ENCODE measurements at places on chromosomes 1 and 21.

DNA sequence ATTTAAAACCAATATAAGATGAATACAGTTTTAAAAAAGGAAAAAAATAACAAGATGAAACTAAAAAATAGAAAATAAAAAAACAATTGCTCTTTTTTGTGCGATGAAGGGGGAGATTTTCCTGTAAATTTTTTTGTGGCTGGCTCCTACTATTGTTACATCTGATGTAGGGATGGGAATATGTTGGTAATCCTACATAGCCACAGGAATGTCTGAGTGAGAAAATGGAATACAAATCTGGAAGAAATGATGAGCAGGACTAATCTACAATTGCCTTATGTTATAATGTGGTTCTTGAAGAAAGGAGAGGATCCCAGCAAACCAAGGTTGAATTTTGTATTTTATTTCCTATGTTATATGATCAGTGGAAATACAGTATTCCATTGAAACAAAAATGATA is 40.9 kb downstream of the ATP6V1G3 start:
- no peak for DNase-seq

- no peak for DNase-seq
Measured at GRCh38 chr1:117612517-117613248, 6.8 kb downstream of the TENT5C start.

- no peak for DNase-seq
Measured at GRCh38 chr21:20353351-20353750, 644.9 kb upstream of the NCAM2 start.

DNA sequence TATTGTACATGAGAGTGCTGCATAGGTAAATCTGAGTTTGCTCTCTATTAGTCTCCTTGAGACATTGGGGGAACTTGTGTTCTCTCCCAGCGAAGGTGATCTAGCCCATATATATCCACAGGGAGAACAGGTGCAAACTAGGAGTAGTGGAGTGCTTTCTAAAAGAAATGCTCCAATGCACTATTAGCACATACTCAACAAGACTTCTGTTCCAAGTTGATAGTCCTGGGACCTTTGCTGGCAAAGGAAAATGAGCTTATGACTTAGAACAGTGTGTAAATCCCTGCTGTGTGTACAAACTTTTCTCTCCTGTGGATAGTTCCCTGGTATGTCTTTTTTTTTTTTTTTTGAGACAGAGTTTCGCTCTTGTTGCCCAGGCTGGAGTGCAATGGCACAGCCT is 25.5 kb downstream of the CFAP126 start:
- no peak for DNase-seq

GRCh38 chr1:61238359-61238665 is 156.0 kb downstream of the NFIA start:
- DNase-seq = no peak

DNA sequence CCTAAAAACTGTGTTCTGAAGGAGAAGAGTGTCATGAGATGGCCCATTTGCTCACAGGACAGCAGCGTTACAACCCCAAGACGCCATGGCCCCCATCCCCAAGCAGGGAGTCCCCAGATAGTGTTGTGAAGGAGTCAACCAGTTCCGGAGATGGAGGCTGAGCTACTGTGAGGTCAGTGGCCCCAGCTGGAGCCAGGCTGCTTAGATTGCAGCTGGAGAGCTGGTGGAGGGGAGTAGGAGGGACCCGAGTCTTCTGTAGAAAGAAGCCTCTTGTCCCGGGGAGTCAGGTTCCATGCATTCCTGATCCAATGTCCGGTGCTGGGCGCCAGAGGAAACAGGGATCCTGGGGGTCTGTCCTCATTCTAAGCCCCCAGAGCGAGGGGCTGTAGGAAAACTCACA is 93.5 kb upstream of the SIM2 start:
- DNase-seq = no peak

DNA sequence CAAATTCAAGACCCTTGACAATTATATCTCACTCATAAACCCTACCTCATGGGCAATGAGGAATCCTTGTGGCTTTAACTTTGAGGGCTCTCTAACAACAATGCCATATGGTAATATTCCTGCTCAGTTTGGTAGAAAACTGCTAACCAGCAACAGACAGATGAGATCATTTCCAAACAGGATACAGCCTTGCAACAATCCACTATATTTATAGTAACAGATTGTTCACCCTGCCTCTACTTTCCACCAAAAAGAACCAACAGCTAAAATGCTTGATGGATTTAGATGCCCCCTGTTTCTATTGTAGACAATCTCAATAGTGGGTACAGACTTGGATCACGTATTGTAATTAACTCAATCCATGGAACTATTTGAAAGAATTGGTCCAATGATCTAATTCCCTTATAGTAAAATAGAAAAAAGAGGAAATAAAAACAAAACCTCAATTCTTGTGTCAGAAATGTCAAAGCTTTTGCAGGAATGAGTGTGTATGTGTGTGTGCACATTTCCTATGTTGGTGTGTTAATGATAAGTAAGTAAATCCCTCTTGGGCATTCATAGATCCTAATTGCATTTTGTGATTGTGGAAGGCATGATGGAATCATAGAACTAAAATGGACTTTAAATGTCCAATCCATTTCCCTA is 100.0 kb upstream of the EDEM3 start:
- no peak for DNase-seq

GRCh38 chr1:40153073-40153770 is 8.0 kb upstream of the RLF start:
- DNase-seq = no peak

DNA sequence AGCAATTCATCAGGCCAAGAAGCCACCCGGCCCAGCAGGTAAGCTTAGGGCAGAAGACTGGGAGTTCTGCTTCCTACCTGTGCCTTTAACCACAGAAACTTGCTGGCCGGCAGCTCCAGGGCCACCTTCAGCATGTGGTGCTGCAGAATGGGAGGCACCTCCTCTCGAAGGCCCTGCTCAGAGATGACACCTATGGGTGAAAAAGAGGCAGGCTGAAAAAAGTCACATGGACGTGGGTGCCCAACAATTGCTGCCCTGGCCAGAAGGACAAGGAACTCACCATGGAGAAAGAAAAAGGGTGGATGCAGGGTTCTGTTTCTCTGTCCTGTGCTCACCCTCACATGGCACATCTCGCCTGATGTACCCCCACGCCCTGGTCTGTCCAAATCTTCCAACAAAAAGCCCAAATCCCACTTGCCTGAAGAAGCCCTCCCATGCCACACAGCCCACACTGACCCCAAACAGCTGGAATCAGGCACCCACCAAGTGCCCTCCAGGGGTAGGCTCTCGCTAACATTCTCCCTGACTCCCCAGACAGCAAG is 33.0 kb downstream of the URB1 start:
- no peak for DNase-seq

GRCh38 chr1:231935856-231936255 is 309.3 kb downstream of the DISC1 start:
- DNase-seq = no peak

DNA sequence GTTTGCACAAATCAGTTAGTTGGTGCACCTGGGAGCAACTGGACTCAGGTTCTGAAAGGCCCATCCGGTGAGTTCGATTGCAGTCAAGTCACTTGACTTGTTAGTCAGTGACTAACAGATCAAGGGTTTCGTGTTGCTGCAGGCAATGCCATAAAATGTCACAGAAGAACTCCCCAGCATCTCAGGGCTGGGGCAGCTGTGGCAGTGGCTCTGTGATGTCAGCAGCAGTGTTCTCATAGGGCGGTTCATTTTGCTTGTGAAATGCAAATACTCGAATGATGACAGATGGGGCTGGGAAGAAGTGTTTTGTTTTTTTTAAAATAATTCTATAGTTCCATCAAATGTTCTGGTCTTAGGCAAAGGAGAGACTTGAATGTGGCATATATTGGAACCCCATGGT is 287.8 kb downstream of the LMX1A start:
- peak; percentile 11 for DNase-seq

DNA sequence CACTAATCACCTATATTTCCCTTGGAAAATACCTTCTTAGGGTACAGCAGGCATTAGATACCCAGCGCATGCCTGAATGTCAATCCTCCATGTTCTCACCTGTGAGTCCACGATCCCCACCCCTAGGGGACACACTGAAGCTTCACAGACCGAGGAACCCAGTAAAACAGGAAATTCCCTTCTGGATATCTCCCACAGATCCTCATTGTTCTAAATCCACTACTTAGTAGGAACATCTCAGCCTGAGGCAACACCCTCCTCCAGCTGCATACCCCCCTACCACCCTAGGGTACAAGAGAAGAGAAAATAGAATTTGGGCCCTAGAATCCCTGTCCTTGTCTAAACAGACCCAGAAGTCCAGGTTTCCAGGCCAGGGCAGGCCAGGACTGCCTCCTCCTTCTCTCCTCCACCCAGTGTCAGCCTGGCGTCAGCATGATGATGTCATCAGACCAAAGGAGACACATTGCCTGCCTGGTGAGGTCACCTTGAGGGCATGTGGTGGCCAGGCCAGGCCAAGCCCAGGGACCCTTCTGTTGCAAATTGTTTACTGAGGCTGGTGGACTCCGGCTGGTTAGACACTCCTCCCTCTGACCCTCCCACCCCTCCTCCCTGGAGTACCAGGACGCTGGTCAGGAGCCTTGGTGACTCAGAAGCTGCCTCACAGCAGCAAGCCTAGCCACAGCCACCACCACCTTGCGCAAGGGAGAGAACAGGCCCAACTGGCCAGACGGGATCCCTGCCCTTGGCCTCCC is 6.2 kb downstream of the NECTIN4 start:
- DNase-seq = no peak

GRCh38 chr21:46033410-46034400 is 52.1 kb downstream of the COL6A1 start:
- DNase-seq = no peak

DNA sequence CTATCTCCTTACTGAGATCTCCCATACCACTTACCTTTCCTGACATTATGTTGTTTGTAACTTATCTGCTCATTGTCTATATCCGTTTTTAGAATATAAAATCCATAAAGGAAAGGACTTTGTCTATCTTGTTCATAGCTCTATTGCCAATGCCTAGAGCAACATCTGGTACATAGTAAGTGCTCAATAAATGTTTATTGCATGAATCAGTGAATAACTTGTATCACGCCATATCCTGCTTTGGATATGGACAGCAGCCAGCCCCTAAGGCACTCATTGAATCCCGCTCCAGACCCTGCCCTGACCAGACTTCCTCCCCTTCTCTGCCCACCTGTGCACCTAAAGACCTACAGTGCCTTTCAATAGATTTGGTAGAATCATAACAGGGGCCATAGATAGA is 298.1 kb upstream of the PLXNA2 start:
- DNase-seq = no peak

DNA sequence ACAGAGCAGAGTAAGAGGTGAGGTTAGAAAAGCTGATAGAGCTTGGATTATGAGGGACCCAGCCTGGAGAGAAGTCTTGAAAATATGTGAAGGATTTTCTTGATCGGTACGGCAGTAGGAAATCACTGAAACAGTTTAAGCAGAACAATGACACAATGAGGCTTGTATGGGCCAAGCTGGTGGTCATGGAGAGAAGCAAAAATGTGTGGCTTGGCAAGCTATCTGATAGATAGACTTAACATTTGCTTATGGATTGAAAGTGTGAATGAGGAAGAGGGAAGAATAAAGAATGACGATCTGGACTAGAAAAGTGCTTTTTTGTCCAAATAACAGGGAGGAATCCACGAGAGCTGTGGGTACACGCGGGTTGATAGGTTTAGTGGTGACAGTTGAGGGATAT is 15.4 kb upstream of the XPR1 start:
- no peak for DNase-seq

- no peak for DNase-seq
Measured at GRCh38 chr1:157932069-157932468, 61.4 kb upstream of the KIRREL1 start.

DNA sequence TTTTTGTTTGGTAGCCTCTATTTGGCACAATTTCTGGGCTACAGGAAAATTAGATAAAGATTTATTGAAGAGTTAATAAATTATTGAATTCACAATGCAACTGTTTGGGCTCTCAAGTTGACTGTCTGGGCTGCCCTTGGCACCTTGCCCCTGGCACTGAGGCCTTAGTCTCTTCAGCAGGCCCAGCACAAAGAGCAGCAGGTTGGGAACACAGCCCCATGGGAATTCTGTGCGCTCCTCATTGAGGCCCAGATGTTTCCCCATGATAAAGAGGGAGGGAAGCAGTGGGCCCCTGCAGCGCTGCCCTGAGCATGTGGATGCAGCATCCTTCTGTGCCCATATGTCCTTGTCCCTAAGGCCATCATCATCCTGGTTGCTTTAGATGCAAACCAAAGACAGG is 2.9 kb downstream of the CRNN start:
- DNase-seq = no peak

GRCh38 chr1:53133261-53134041 is 9.0 kb downstream of the SLC1A7 start:
- no peak for DNase-seq

GRCh38 chr1:241086686-241087085 is 270.3 kb downstream of the RGS7 start:
- no peak for DNase-seq

DNA sequence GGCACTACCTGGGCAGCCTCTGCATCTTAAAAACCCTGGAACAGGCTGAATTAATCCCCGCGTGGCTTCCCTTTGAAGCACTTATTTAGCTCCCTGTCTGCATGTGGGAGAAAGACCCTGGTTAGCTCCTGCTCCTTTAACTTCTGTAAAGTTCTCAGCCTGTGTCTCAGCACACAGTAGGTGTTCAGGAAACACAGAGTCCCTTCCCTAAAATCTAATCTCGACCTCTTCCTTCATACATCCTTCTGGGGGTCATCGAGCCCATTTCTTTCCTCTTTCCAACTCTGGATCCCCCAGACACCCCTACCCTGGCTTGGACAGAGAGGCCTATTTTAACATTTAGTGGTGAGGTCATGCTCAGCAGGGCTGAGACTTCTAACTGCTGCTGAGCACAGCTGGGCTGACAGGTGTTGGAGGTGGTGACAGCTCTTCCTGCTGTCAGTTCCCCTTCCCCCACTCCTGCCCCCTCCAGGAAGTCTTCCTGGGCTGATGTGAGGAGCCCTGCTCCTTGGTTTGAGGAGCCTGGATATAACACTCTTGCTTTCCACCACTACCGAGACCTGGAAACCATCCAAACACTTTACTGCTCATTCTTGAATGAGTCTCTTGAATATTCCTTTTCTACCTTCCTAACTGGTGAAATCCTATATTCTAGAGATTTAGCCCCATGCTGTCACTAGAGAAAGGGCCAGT is 5.3 kb downstream of the E2F2 start:
- no peak for DNase-seq

DNA sequence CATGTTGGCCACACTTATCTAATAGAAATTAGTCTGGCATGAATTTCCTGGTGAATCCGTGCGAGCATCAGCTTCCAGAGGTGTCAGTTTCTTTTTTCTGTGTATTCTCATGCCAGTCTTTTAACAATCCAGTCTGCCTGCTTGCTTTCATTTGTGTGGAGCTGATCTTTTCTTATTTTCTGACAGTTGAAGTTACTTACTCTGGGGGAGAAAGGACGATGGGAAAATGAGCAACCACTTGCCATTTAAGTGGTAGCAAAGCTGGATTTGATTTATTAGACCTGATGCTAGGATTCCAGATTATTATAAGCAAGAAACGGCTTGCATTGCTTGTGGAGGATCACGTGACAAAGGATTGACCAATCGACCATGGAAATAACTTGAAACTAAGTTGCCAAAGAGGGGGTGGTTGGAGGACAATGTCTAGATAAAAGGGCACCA is 24.3 kb upstream of the APP start:
- DNase-seq = no peak

All from hypothalamus (tissue), 51 donors.